ENCODE measurements at places on chromosomes 13 and 19.

DNA sequence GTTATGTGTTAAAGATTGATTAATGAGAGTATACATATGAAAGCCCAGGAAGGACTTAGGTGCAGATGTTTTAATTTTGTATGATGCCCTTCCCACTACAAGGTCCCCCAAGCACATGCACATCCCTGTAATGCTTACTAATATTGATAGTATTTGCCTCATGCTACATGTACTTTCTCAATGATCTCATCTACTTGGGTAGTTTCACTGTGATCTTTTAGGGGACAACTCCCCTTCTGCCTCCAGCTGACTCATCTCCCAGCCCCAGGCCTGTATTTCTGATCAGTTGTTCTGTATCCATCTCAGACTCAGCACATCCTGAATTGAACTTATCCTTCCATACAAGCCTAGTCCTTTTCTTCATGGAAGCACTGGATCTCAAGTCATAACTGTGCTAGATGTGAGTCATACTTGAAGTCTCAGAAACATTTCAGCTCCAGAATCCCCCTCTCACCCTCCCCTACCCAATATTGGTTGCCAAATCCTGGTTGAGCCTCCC, 49.4 kb upstream of the INTS6 start:
- DNase-seq = peak; percentile 20

DNA sequence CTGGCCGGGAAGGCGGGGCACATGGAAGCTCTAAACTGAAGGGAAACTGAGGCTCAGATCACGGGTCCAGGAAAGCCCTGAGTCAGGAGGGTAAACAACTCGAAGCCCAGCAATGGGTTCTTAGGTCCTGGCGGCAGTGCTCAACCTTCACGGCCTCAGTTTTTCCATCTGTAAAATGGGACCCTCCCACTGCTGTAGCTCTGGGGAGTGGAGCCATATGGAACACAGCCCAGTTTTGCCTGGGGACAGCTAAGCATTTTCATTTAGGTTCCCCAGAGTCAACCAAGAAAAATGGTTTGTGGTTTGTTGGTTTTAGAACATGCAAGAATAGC, 30.4 kb downstream of the CEBPG start:
- no peak for DNase-seq

- no peak for DNase-seq
Measured at GRCh38 chr19:45211751-45212381, 33.3 kb downstream of the BLOC1S3 start.

DNA sequence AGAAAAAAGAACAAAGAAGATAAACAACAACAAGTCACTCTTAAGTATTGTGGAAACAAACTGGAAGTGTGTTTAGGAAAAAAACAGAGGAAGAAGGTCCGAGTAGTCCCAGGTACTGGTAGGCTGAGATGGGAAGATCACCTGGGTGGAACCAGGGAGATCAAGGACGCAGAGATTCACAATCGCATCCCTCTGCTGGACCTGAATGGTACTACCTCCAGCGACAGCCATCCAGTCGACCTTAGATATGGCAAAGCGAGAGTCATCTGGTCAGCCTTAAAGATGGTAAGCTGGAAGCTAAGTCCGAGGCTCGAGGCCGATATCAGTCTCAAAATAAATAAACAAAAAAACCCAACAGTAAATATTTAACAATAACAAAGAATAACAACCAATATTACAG, 44.9 kb upstream of the ZNF91 start:
- no peak for DNase-seq

GRCh38 chr19:22286151-22286810, at the start of gene ZNF729:
Gene ZNF729 (plus strand): TSS chr19:22286441. CDS start chr19:22286526, 85 bp downstream.
- no peak for DNase-seq

DNA sequence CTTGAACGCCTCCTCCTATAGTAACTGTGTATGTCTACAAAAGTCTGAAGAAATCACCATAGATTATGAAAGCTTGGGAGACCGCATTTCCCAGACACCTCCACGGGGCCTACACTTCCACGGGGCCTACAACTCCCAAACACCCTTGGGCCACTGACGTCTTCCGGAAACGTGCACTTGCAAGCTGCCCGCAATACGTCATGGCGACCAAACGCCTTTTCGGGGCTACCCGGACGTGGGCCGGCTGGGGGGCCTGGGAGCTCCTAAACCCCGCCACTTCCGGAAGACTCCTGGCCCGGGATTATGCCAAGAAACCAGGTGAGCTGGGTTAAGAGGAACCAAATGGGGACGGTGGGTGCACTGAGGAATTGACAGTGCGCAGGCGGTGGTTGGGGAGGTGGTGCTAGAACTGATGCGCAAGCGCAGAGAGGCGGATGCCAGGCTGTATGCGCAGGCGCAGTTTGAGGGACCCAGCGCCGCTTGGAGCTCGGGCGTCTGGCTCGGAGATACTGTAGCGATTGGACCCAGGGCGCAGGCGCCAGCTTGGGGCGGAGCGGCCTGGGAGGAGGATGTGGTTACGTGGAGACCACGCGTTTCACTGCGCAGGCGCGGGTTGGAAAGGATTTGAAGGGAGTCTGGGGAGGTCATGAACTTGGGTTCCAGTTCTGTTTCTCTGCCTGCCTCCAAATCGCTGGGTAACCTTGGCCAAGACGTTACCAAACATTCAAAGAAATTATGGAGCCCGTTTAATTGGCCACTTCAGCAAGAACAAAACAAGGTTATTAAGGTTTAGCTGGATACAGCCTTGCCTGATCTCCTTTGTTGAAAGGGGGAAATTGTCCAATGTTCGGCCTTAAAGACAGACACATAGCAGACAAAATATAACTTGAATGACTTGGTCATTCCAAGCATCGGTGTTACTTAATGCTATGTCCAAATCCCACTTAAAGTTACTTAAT, at the start of gene MRPL54:
MRPL54 (plus strand) TSS at position 182 of the 959 bp plus-strand sequence; CDS start at position 201, 19 bp downstream.
- DNase-seq = peak; percentile 100

- DNase-seq = no peak
Measured at GRCh38 chr13:93552596-93552995, 326.0 kb downstream of the GPC6 start.

All from AG08396 (cell line).